EL (cell line): ENCODE measurements at places on chromosomes 2 and 18.

- no peak for DNase-seq
These were observed 67.9 kb downstream of the FASTKD2 start for GRCh38 chr2:206833291-206833690.

DNA sequence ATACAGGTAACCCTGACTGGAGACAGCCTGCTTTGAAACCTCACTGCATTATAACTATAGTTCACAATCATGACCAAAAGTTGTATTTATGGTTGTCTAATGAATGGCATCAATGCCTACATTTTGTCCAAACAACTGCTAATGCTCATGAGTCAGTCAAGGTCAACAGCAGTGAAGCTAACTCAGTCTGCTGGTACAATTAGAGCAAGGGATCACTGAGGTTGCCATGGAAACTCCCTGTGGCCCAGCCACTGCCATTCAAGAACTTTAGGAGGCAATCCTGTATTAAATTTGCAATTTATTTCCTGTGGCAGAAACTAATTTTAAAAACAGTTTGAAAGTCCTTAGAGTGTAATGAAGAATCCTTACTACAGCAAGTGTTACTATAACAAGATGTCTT lies 185.1 kb upstream of the SMAD7 start:
- DNase-seq: peak; percentile 40

- no peak for DNase-seq
These were observed 111.7 kb upstream of the CYRIA start for GRCh38 chr2:16777123-16777870.

GRCh38 chr2:215702116-215702902 lies 266.4 kb upstream of the FN1 start:
- no peak for DNase-seq
